Activated CD8-positive, alpha-beta memory T cell treated with anti-CD3 and anti-CD28 coated beads for 4 hours (primary cell): ENCODE measurements at places on chromosomes 4 and X.

- no peak for DNase-seq
These were observed 347.4 kb upstream of the FGF13 start for GRCh38 chrX:139058831-139059495.

GRCh38 chrX:132730726-132731125 lies 227.7 kb downstream of the HS6ST2 start:
- no peak for DNase-seq

- DNase-seq: no peak
These were observed 34.0 kb downstream of the LDOC1 start for GRCh38 chrX:141142946-141143345.

GRCh38 chrX:116317409-116317808 lies 119.0 kb upstream of the SLC6A14 start:
- DNase-seq: no peak

DNA sequence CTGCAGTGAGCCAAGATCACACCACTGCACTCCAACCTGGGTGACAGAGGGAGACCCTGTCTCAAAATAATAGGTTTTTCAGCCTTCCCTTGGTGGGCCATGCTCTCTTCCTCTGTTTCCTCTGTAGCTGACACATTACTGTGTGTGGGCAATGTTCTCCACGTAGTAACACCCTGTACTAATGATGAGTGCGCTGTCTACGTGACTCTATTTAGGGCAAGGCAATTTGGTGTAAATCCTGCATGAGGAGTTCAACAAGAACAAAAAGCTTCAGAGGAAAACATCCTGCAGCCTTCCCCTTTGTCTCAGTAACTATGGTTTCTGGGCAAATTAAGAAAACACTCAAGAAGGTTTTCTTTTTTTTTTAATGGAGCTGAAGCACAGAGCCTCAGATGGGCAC lies 24.4 kb upstream of the JAKMIP1 start:
- DNase-seq: no peak

DNA sequence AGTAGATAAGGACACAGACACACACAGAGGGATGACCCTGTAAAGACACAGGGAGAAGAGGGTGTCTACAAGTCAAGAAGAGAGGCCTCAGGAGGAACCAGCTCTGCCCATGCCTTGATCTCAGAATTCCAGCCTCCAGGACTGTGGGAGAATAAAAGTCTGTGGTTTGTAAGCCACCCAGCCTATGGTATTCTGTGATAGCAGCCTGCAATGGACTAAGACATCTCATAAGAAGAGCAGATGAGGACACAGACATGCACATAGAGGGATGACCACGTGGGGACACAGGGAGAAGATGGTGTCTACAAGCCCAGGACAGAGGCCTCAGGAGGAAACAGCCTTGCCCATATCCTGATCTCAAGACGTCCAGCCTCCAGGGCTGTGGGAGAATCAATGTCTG lies 9.4 kb downstream of the XG start:
- no peak for DNase-seq

DNA sequence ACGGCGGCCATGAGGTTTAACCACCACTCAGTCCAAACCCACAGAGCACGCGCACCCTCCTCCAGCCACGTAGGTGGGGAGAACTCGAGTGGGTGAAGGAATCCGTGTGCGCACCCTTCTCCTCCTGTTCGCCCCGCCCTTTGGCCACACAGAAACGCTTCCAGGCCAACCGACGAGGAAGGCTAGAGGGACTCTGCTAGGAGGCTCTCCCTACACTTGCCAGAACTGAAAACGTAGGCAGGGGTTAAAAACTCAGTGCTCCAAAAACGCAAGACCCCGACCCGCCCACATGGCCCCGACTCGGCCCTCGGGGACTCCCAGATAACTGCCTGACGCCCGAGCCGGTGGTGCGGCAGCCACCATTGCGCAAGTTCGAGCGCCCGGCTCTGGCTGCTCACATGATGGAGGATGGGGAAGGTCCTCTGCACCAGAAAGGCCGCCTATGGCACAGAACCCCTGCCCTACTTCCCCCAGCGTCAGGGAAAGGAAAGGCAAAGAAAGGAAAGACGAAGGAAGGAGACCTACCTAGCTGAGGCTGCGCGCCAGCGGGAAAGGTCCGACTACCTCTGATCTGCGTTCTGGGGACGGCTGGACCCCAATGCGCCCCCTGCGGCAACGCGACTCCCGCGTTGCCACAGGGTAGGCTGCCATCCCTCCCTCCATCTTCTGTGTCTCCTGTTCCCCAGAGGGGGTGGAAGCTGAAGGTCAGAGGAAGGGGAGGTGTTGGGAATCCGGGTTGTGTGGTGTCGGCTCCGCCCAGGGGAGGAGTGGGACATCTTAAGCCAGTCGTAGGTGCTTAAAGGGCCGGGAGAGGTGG lies 201.9 kb upstream of the AGTR2 start:
- no peak for DNase-seq

DNA sequence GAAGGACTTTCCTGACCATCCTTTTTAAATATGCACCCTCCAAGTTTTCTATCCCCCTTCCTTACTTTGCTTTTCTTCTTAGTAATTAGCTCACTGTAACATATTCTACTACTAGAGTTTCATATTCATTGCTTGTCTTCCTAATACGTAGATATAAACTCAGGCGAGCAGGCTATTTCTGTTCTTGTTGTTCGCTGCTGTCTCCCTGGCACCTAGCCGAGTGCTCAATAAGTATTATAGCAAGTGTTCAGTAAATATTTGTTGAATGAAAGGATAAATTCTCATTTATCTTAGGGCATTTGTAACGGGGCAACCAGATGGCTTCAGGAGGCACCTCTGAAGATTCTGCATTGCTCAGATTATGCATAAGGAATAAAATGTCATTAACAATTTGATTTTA lies 6.8 kb upstream of the RHOH start:
- DNase-seq: no peak

GRCh38 chr4:2604614-2605013 lies 68.2 kb downstream of the FAM193A start:
- no peak for DNase-seq

- no peak for DNase-seq
These were observed 191.5 kb downstream of the SNCA start for GRCh38 chr4:89645482-89645881.
